SK-N-MC (cell line): ENCODE measurements at places on chromosomes 13 and 19.
A peak's percentile ranks its signal among the peaks of the same experiment; 100 is the strongest.

GRCh38 chr19:7982651-7983099, 22.8 kb downstream of the ELAVL1 start:
- DNase-seq = no peak

GRCh38 chr19:53991224-53992113, at the start of gene CACNG6:
TSS of gene CACNG6 (plus strand) at chr19:53991637. CDS start at chr19:53992878, 1,241 bp downstream.
- no peak for DNase-seq

- no peak for DNase-seq
Measured at GRCh38 chr19:17137417-17137816, 61.8 kb downstream of the MYO9B start.

DNA sequence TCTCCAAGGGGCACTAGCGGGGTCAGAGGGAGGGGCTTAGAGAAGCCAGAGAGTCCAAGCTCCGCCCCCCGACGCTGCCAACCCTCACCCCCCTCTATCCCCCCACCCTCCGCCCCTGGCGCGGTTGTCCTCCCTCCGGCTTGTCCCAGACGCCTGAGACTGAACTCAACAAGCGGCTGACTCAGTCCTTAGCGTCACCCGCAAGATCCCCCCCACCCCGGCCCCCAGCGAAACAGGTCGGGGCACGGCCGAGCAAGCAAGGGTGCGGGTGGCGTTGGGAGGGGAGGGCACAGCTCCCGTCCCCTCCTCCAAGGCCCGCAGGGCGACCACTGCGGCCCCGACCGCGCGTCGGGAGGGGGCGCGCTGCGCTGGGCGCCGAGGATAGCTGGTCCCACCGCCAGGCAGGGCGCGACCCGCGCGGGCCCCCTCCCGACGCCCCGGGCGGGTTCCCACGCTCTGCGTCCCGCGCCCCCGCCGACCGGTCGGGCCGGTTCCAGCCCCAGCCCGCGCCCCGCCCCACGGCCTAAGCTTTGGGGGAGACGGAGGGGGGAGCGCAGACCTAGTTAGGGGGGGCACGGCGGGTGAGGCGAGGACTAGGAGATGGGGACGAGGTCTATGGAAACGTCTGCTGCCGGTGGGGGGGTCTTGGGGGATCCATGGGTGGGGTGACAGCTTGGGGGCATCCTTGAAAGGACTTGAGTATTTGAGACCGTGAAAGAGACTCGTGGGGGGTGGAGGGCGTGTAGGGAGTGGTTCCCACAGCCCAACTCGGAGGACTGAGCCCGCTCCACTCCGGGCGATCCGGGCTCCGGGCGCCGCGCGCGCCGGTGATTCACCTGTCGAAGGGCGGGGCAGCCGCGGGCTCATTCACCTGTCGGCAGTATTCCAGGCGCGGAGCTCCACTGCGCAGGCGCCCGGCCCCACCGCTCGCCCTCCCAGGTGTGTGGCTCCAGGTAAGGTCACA, 5.1 kb downstream of the NOTCH3 start:
- DNase-seq = no peak

GRCh38 chr19:34722353-34722752, 11.7 kb upstream of the ZNF181 start:
- DNase-seq = no peak

DNA sequence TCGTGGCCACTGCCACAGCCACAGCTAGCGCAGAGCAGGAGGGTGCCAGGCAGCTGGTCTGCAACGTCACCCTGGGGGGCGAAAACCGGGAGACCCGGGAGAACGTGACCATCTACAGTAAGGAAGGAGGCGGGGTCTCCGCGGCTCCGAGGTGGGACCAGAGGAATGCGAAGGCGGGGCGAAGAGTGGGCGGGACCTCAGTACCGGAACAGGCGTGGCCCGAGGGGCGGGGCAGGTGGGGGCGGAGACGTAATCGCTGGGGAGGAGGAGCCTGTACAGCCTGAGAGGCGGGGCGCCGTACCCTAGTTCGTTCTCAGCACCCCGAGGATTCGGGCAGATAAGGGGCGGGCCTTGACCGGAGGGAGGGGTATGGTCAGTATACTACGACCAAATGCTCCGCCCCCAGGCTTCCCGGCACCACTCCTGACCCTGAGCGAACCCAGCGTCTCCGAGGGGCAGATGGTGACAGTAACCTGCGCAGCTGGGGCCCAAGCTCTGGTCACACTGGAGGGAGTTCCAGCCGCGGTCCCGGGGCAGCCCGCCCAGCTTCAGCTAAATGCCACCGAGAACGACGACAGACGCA, 2.5 kb downstream of the ICAM5 start:
- DNase-seq = no peak

DNA sequence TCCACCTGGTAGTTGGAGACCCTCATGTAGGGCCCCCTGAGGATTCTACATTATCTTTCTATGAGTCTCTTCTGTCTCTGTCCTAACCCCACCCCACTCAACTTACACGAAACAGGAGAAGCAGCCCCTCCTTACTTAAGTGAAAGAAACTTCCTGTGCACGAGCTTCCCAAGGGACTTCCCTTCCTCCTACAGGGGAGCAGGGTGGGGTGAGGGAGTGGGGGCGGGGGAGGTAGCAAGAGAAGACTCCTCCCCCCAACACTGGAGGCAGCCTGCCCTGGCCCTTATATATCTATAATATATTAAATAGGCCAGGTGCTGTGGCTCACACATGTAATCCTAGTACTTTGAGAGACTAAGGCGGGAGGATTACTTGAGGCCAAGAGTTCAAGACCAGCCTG, 5.5 kb upstream of the PDE4C start:
- peak; percentile 12 for DNase-seq

DNA sequence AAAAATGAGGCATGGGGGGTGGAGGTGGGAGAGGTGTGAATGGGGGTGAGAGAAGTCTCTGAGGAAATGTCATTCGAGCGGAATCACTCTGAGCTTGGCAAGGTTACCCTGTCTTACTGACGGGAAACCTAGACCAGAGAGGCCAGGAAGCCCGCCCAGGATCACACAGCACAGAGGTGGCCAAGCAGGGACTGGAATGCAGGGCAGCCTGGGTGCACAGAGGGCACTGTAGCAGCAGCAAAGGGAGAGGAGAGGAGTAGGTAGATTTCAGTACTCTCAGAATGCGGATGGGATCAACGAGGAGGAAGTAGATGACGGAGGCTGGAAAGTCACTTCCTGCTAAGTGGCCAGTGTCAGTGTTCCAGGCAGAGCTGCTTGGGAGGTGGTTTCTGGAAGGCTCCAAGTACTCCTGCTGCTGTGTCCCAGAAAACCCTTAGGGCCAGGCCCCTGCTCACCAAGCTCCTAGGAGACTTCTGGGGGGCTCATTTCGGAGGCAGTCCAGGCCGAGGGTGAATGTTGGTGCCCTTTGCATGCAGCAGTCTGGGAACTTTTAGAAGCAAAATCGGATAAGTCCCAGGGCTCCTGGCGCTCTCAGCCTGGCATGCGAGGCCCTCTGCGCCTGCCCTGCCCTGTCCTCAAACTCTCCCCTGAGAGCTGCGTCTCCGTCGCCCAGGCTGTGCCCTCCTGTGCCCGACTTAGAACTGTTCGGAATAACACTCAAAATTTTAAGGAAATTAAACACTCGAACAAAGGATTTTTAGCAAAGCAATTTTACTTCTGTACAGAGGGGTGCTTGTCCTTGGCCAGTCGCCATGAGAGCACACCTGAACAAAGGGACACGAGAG, 33.5 kb downstream of the DNM2 start:
- DNase-seq = no peak

DNA sequence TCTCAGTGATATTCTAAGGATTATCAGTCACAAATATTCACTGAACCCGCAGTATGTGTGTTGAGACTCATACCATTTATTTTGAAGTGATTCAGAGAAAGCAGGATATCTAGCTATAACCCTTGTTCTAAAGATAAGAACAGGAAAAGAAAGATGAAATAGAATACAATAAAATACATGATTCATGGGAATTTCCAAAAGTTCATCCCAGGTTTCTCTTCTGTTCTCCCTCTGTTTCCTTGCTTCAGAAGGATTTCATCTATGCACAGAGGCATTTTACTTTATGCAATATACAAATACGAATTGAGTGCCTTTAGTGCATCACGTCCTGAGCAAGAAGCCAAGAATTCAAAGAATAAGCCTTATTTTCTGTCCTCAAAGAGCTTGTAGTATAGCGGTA, 274.4 kb upstream of the GPC6 start:
- no peak for DNase-seq

DNA sequence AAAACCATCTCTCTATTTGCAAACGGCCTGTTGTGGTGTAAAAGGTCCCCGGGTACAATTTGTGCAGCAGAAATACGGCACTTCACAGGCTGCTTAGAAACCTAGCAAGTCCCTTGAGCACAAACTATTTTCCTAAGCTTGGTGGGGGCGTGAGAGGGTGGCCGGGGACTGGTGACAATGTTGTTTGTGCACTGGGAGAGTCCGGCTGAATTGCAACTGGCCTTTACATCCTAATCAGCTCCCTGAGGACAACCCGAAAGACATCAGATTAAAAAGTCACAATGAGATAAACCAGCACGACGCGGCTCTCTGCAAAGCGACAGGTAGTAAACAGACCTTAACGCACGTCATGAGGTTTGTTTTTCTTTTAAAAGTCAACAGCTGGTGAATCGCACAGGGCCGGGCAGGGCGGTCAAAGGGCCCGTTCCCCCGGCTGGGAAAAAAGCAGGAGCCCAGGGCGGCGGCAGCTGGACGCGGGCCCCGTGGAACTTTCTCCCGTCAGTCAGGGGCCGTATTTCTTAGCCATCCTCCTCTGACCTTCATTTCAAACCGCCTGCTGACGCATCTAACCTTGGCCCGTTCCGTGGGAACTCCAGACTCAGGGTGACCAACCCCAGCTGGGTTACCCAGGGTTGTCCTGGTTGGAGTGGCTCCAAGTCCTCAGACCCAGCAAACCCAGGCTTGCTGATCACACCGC, 112.3 kb downstream of the GADD45B start:
- DNase-seq = no peak

DNA sequence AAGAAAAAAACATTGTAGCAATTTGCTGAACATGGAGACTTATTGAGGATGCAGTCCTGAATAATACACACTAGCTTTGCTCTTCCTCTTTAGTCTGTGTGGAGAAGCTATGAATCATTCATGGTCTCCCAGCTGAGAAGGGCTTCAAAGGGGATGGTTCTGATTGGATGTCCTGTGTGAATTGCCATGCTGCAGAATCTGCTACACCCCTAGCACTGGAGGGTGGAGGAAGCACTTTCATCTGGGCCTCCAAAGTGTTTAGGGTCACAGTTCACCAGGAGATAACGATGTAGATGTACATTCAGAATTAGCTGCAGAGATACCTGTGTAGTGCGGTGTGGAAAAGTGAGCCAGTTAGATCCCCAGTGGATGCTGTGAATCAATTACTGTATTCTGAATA, 321.1 kb upstream of the EDNRB start:
- no peak for DNase-seq

- no peak for DNase-seq
Measured at GRCh38 chr13:23570099-23570920, at the start of gene TNFRSF19. TSS of gene TNFRSF19 (plus strand) at chr13:23570412. CDS start at chr13:23590184, 19,772 bp downstream.

DNA sequence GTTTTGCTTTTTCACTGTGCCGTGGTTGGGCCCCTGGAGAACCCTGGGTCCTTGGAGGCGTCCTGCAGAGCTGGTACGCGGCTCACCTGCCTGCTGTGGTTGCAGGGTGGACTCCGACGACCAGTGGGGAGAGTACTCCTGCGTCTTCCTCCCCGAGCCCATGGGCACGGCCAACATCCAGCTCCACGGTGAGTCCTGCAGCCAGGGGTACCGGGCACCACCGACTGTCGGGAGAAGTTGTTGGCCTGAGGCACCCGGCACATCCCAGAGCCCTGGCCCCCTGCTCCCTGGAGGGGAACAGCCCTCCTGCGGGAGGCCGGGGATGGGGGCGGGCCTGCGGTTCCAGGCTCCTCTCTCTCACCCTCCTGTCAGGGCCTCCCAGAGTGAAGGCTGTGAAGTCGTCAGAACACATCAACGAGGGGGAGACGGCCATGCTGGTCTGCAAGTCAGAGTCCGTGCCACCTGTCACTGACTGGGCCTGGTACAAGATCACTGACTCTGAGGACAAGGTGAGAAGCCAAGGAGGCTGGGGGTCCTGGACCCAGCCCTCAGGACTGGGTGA, 8.0 kb downstream of the BSG start:
- no peak for DNase-seq

DNA sequence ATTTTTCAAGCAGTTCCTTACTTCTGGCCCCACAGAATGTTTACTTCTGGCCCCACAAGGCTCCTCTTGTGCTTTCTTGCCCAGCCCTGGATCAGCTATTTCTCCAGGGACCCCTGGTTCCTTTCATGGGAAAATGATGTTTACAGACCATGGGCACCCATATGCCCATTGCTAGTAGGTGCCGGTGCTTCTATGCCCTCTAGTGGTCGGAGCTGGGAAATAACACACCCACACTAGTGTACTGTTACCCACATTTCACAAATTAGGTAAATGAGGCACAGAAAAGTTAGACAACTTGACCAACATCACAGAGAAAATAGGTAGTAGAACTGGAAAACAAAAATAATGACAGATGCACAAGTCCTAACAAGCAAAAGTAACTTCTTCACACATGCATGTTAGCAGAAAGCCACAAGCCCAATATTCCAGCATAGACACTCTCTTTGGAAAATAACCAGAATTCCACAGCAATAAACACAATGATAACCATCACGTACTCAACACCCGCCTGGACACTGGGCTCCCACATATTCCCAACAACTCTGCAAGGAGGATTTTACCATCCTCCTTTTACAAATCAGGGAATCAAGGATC, 1.3 kb upstream of the CEACAM6 start:
- no peak for DNase-seq
